ENCODE measurements at places on chromosomes 3 and 15.

- DNase-seq, result no peak
Measured at GRCh38 chr3:107660306-107660976, 137.7 kb downstream of the BBX start.

DNA sequence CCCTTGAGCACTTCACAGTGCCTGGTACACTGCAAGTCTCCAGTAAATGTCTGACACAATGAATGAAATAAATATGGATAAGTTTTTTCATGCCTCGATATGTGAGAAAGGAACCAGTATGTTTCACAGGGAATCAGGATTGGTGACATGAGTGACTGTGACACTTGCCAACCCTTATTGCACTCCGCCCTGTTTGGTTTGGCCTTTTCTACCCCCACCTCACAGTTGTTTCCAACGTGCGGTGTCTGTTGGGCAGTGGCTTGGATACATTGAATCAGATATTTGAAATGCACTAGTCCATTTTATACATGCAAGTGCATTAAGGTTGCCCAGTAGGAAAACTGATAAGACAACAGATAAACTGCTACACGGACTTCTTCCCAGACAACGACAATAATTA, 2.0 kb downstream of the NPHP3 start:
- no peak for DNase-seq

DNA sequence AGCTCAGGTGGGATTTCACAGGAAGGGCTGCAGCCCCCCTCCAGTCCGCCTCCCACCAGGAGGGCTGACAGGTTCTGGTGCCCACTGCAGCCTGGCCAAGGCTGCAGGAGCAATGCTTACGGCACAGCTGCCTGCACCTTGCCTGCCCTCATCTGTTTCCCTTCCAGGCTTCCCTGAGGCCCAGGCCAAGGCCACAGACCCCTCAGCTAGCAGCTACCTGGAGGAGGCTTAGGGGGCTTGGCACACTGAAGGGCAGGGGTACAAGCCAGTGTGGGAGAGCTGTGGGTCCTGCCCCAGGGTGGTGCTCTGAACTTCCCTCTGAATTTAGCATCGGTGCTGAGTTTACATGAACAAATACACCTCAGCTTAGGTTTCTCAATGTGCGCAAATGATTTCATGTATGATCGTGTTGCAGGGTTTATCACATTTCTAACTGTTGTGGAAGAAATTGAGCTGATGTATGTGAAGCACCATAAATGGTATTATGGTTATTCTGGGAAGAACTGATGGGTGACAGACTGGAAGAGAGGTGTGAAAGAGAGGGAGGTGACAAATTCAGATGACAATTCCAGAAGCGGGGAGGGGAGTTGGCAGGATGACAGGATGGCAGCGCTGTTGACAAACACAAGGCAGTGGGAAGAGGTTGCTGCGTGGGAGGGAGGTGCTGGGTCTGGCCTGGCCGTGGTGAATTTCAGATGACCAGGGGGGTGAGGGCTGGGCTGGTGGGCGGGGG, 6.1 kb downstream of the RHCG start:
- no peak for DNase-seq

GRCh38 chr3:3560591-3561311, 238.5 kb upstream of the LRRN1 start:
- DNase-seq, result no peak

GRCh38 chr3:164879201-164879600, 199.1 kb downstream of the SI start:
- DNase-seq, result no peak

- DNase-seq, result no peak
Measured at GRCh38 chr3:67662733-67663132, 8.3 kb upstream of the SUCLG2 start.

DNA sequence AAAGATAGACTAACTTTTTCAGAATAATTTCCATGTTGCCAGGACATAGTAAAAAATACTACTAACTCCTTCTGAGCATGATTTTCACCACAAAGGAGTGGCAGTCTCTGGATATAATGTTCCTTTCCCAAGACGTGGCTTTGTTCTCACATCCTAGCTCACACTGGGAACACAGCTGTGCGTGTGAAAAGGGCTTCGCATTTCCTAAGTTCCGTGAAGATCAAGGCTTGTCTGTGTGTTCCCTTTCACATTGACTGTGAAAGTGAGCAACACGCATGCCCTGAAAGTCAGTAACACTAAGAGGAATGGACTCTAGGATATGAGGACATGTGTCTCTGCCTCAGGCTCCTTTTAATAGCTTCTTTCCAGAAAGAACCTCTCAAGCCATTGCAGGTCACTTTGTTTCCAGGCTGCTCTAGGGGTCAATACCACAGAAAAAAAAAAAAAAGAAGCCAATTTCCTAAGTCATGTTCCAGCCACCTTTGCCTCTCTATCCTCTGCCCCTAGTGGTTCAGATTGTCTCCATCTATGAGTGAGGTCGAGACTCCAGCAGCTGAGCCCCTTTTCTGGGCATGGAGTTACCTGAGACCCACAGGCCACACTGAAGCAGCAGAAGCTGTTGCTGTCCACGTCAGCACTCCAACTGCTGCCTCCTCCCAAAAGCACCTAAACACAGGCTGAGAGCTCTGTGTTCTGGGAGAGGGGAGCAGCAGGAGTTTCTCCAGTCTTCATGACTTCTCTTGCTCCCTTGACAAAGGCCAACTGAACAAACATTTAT, 355.9 kb downstream of the RSL24D1 start:
- DNase-seq, result no peak

DNA sequence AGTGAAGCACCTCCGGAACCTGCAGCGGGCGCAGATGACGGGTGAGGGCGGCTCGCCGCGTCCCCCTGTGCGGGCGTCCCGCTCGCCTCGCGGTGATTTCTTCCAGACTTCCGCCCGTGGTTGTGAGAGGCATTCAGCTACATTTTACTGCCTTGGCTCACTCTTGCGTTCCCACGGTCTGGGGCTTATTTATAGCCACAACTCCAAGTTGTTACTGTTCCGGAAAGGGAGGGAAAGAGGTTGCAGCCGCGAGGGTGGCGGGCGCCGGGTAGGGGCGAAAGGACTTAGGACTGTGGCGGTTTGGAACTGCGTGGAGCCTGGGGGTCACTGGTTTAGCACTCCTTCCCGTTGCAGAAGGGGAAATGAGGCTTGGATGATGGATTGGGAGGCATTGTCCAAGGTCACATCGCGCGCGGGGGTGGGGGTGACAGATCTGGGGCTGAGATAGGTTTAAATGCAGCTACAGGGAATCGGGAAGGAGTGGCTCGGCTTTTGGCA, 1.1 kb downstream of the HES1 start:
- peak; percentile 18 for DNase-seq

DNA sequence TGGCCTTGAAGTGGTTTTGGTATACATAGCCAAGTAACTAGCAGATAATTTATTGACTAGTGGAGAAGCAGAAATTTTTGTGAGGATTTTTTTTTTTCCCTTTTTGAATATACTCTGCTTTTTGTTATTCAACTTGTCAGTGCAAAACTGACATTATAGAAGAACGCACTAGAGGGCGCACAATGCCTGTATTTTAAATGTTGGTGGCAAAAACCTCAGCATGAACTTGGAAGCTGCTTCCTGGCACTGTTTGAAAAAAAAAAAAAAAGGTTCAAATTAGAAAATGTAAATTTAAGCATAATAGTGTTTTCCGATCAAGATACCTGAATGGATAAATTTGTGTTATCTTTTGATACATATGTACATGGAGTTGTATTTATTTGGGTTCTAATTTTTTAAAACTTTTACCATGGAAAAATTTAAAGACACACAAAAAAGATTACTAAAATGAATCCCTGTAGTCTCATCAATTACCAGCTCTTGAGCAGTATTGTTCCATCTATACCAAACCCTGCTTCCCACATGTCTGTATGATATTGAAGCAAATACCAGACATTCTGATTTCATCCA, 56.0 kb downstream of the SLC25A26 start:
- DNase-seq, result peak; percentile 15

GRCh38 chr3:152977366-152977765, 142.4 kb downstream of the P2RY1 start:
- DNase-seq, result no peak

DNA sequence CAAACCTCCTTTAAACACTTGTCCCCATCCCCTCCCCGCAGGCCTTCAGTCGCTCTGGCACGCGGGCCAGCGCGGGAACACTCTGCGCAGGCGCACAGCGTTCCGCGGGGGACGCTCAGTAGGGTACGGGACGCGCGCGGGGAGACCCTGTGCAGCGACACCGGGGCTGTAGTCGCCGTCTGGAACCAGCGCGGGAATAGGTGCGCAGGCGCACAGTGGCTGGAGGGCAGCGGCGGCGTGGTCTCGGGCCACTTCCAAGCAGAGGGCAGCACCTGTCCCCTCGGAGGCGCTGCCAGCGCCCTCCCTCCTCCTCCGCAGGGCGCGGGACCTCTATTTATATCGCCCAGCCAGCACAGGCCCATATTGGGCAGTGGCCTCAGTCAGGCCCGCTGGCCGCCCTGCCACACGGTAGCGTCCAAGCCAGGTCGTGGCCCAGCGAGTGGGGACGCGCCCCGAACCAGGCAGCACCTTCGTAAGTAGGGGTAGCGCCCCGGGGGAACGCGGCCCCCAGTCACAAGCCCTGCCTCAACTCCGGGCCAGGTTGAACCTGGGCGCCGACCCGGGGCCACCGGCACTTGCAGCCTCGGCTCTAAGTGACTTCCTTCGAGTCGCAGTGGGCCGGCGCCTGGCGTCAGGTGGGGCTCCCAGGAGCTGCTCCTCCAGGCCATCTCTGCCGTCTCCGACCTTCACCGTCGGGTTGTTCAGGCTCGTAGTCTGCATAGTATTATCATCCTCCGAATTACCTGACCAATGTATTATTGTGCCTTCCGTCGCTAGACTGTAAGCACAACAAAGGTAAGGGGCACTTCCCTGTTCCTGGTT, at the start of gene KBTBD12:
Gene KBTBD12, plus strand, starts transcription at position 118 of the 822 bp plus-strand sequence. CDS start 7,830 bp downstream, outside the sequence.
- no peak for DNase-seq

GRCh38 chr15:39651295-39651694, 70.4 kb downstream of the THBS1 start:
- no peak for DNase-seq

- DNase-seq, result peak; percentile 1
Measured at GRCh38 chr15:51121118-51121517, 26.4 kb upstream of the TNFAIP8L3 start.

GRCh38 chr3:126291061-126291460, 66.1 kb downstream of the KLF15 start:
- no peak for DNase-seq

DNA sequence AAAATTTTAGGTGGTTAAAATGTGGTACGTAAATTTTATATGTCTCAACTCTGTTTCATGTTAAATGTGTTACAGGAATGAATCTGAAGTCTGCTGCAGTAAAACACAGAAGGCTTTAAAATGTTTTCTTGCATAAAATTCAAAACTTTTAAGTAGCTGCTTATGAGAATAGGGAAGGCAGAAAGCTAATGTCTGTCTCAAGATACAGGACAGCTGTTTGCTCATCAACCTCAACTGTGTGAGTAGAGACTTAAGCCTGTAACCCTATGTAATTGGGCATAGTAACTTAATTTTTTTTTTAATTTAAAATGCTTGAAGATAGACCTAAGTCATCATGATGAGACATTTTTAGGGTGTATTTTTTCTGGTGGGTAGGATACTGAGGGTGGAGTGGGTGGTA, 38.9 kb downstream of the ZFAND6 start:
- DNase-seq, result no peak

All from stimulated activated CD4-positive, alpha-beta T cell treated with anti-CD3 and anti-CD28 coated beads, Interleukin-12 subunit alpha, Interleukin-12 subunit beta, amount 100 ng/mL, for 24 hours (primary cell).